ENCODE measurements at places on chromosomes 6 and 20. TPM values are rescaled to one million over a fixed set of nuclear protein-coding genes. Genes with fewer than 3 reads are reported as not detected.

The SSTR4 gene
- polyA plus RNA-seq: not detected

The NKAPL gene
- polyA plus RNA-seq: 0.49 TPM

The DLK2 gene
- 2.8 TPM for polyA plus RNA-seq

The MEP1A gene
- not detected for polyA plus RNA-seq

The IYD gene
- polyA plus RNA-seq: not detected

The ABHD12 gene
- polyA plus RNA-seq: 108 TPM

The SNAP91 gene
- polyA plus RNA-seq: not detected

The PROKR2 gene
- polyA plus RNA-seq: not detected

The PSMB1 gene
- 471 TPM for polyA plus RNA-seq

The LTB gene
- polyA plus RNA-seq: not detected

The OOEP gene
- polyA plus RNA-seq: not detected

The CRISP2 gene
- polyA plus RNA-seq: not detected

The C20orf141 gene
- polyA plus RNA-seq: 0.91 TPM

Measured in IMR-90 (cell line).